ENCODE measurements at places on chromosomes 7 and 10.

DNA sequence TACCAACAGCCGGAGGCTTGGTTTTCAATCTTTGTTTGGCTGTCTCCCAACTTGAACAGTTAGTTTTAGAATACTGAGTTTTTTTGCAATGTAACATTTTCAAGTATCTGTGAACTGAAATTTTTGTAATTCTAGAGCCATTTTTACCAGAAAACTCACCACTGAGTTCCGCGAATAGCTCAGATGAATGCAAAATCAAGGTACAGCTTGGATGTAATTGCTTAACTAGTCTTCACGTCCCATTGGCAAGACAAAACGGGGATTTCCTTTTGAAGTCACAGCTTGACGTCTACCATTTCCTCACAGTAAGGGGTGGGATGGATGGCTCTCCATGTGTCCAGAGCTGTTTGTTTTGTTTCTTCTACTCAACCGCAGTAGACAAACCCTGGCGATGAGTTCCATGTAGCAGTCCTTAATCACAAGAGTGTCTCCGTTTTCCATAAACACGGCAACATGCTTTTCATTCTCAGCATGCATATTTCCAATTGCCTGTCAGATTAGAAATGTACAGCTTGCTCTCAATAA is 55.8 kb upstream of the FGFR2 start:
- peak; percentile 52 for DNase-seq

GRCh38 chr10:34723750-34724149 is 91.3 kb downstream of the PARD3 start:
- peak; percentile 17 for DNase-seq

GRCh38 chr7:106664343-106664742 is 3.4 kb upstream of the CCDC71L start:
- DNase-seq: no peak

DNA sequence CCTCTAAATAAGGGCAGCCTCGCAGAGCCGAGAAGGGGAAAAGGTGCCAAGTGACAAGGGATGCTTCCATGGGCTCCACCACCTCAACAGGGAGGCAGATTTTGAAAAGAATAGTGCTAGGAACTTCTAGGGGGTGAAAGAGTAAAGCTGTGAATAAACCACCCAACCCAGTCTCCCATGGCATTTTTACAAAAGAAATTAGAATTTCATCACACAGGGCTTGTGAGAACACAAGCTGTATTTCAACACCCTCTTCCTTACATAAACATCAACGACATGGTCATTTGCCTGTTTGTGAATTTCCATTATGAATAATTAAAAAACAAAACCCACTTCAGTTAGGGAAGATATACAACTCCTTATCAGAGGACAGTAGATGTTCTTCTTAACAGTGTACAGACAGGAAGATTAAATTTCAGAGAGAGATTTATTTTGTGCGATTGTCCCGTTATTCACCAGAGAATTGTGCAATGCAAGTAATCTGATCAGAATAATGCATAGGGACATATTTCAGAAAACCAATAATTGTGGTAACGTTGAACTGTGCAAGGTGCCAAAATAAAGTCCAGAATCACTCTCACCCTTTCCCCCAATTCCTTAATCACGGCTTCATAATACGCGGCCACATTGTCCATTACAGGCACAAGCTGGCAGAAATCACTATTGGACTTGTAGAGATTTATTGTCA is 207.8 kb upstream of the MGMT start:
- DNase-seq: no peak

GRCh38 chr10:129956876-129957673 is 7.0 kb downstream of the EBF3 start:
- DNase-seq: peak; percentile 52

DNA sequence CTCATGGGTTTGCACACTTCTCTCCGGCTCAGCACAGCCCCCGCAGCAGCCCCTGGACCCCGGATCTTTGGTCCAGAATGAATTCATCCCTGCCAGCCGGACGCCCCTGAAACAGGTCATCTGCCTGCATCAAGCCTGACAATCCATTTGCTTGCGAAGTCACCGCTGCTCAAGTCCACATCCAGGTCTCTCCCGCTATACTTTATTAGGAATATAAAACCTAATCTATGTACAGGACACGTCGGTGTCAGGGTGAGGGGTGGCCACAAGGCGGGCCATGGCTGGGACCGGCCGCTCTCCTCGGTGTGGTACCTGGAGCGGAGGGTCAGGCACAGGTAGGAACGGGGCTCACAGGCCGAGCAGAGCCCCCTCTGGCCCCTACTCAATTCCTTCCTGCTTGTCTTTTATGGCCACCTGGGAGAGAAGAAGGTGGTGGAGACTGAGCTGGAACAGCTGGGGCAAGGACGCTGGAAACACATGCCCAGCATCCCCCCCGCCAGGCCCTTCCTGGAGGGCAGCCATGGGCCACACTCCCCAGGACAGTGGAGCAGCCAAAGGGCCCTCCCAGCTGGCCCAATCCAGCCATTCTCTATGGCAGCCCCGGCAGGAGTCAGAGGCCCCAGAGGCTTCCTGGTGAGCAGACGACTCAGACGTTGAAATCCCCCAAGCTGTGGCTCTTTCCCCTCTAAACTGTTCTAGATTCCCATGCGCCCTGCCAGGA is 5.3 kb downstream of the POLR2J start:
- no peak for DNase-seq

GRCh38 chr7:139732471-139733167 is 45.2 kb downstream of the HIPK2 start:
- DNase-seq: no peak

GRCh38 chr10:97608991-97609561 is 19.6 kb downstream of the C10orf62 start:
- DNase-seq: no peak

DNA sequence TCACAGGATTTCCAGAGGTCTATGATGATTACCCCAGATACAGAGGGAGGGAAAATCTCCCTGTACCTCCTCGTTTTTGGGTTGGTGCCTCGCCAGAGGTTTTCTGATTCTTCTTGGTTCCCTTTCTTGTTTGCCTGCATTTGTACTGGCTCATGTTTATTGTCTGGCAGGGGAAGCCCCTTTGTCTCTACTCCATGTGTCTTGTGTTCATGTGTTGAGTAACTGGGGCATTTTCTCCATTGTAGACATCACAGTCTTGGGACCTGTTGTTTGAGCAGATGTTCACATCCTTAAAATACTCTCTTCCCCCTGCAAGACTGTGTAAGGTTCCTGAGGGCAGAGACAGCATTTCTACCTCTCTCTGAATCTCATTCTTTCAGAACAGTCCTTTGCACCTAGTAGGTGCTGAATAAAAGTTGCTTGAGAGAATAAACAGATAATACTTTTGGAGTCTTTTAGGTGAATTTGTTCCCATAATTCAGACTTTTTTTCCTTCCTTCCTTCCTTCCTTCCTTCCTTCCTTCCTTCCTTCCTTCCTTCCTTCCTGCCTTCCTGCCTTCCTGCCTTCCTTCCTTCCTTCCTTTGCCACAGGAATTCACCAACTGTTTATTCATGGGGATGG is 25.1 kb downstream of the CDK14 start:
- DNase-seq: no peak

- no peak for DNase-seq
These were observed 1.7 kb downstream of the ADAM8 start for GRCh38 chr10:133274751-133275683.

DNA sequence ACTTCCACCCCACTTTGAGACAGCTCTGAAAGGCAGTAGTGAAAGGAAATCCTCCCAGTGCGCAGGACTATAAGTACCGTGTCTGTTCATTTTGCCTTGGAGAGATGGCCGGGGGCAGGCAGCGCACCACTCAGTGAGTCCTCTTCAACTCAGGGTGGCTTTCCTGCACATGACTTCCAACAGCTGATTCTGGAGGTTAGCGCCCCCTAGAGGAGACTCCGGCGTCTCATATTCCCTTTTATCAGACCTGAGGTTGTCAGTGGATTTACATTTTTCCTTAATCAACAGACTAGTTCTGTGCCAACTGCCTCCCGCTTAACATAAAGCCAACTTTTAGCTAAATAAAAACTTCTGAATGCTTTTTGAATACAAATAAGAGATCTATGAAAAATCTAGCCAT is 101.0 kb downstream of the HERPUD2 start:
- no peak for DNase-seq

DNA sequence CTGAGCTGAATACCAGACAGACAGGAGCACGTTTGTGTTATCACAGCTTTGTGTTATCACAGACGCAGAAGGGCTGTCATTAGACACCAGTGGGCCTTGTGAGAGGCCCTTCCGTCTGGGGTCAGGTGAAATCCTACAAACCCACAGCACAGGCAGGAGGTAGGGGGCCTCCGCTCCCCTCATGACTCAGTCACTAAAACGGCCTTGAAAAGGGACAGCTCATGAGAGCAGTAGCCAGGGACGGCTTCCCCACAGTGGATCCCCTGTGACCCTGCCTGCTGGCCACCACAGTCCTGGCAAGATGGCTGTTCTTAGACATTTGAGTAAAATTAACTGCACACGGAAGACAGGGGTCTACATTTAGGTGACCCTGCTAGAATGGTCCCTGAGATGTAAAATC is 215.8 kb upstream of the PPP2R2D start:
- DNase-seq: no peak

DNA sequence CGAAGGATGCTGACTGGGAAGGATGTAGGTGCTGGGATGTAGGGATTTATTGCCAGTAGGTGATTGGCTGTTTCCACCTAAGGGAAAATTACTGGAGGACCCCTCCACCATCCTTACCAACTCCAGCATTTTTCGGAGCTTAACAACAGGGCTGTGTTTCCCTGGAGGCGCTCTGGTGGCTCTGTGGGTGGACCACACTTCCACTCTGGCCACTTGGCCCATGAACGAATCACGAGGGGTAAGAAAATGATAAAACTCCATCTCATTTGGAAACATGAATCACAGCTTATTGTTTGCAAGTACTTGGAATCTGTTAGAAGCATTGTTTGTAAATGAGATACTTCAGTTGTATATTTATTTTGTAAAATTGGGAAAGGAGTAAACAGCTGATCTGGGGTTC is 3.0 kb downstream of the DOCK1 start:
- DNase-seq: no peak

DNA sequence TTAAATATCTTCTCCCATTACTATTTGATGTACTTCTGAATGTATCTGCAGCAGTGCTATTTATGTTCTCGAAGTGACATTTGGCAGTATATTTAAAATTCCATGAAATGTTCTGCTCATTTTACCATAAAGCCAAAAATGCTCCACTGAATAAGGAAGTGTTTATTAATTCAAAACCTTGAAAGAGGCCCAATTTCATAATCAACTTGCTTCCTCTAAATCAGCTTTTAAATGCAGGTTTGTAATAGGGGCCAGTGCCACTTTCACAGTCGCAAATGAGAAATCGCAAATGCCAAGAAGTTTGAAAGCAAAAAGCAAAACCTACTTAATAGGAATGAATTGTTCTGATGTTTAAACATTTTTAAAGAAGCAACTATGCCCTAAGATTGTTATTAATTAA is 11.4 kb downstream of the NHLRC2 start:
- no peak for DNase-seq

GRCh38 chr10:63003816-63004453 is 129.2 kb upstream of the NRBF2 start:
- no peak for DNase-seq
